Stimulated activated CD4-positive, alpha-beta T cell treated with anti-CD3 and anti-CD28 coated beads, Interleukin-12 subunit alpha, Interleukin-12 subunit beta, amount 100 ng/mL, for 4 hours (primary cell): ENCODE measurements at places on chromosomes 6 and 20.

DNA sequence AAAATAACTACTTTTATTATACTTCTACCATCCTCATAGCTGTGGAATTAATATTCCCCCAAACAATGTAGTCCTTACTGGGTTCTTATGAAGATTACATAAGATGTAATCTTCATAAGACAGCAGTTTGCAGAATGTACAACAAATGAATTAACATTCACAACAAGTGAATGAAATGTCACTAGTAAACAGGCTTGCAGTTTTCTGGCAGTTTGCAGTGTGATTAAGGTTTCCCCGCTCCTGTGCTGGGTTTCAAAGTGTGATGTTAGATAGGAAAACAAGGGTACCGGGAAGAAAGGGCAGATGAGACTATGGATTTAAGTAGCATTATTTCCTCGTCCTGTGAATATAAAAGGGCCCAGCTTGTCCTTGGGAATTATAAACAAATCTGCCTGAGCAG lies 22.5 kb downstream of the ARFGEF3 start:
- no peak for DNase-seq

GRCh38 chr6:3383525-3383924 lies 73.3 kb downstream of the SLC22A23 start:
- no peak for DNase-seq

- DNase-seq: no peak
Observed at GRCh38 chr6:129835691-129836090, 25.4 kb downstream of the TMEM244 start.

- DNase-seq: no peak
Observed at GRCh38 chr6:44660561-44661220, 273.2 kb downstream of the CDC5L start.

GRCh38 chr6:23327621-23328020 lies 758.3 kb downstream of the HDGFL1 start:
- DNase-seq: no peak

GRCh38 chr6:159464816-159465215 lies 228.2 kb downstream of the SOD2 start:
- DNase-seq: no peak

DNA sequence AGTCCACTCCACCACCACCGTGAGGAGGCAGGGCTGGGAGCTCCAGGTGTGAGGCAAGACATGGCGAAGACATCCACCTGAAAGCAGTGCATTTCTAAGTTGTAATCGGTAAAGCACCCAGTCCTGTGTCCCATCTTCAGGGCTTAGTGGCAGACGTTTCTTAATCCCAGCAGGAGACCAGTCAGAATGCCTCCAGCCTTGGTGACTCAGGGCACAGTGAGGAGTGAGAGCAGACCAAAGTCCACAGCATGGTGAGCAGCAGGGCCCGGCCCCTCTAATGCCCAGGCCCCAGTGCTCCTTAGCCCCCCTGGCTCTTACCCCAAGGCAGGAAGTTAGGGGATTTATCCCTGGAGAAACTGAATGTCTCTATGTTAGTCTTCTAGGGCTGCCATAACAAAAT lies 183.9 kb downstream of the SYNDIG1 start:
- DNase-seq: no peak

- DNase-seq: no peak
Observed at GRCh38 chr20:58634059-58634458, 17.0 kb upstream of the STX16 start.

DNA sequence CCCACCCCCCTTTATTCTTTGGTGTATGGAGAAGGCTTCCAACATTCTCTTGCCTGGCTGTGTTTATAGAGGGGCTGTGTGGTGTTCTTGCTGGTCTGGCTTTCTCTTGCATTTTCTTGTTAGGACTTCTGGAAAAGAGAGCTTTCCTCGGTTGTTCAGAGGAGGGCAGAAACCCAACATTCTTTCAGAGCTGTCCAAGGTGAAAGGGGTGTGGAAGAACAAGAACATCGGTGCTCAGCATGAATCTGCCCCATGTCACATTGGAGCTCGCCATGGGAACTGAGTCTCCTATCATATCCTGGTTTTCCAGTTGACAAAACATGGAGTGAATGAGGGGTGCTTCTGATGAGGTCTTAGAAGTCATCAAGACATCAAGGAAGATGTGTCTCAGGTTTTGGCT lies 281.8 kb downstream of the RNF144B start:
- no peak for DNase-seq

DNA sequence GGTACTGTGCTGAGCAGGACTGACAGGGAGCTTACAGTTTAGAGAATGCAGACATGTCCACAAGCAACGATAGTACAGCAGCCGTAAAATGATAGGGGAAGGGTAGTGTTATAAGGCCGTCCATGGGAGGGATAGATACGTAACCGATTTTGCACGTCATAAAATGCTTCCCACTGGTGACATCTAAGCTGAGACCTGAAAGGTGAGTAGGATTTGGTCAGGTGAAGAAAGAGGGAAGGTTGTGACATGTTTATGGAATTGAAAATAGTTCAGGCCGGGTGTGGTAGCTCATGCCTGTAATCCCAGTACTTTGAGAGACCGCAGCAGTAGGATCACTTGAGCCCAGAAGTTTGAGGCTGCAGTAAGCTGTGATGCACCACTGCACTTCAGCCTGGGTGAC lies 25.6 kb downstream of the SNX9 start:
- DNase-seq: no peak

DNA sequence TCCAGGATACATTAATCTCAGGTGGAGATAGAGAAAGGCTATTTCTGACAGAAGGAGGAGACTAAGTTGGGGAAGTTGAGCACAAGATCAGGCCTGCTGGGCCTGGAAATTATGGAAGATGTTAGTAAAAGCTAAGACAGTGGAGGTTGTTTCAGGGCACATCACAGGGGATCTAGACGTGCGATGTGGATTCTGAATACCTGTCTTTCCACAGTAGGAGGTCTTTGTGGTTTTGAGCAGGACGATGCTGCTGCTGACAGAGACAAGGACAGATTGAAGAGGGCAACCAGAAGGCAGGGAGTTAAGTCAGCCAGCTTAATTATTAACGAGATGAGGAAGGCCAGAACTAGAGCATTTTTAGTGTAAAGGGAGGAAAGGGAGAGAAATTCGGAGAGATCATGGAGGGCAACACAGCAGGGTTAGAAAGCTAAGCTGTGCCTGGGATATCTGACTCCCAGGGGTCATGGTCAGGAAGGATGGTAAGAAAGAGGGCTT lies 384.9 kb downstream of the MAFB start:
- DNase-seq: no peak

- no peak for DNase-seq
Observed at GRCh38 chr20:58702859-58703648, 10.5 kb downstream of the NPEPL1 start.

- no peak for DNase-seq
Observed at GRCh38 chr6:73985891-73986290, 289.9 kb downstream of the CD109 start.

DNA sequence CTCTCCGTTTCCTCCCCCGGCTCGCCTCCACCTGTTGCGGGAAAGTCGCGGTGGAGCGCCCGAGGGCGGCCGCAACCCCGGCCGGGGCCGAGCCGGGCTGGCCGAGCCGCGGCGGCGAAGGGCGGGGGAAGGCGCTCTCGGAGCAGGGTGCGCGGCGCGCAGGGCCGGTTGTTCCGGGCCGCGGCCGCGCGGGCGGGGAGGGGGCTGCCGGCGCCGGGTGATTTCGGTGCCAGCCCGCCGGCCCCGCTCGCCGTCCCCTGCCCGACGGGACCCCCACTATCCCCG lies 235 bp downstream of the MAP7 start:
- no peak for DNase-seq

DNA sequence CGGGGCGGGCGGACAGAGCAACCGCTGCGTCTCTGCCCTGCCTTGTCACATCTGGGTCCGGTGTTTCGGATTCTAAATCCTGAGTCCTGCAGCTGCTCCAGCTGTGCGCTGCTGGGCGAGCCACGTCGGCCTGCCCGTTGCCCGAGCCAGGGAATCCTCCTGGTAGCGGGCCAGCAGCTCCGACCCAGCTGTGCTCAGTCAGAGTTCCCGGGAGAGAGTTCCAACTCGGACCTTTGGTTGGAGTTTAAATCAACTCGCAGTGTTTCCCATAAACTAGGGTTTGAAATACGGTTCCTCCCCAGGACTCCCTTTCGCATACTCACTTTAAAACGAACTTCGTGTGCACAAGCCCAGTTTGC lies 315 bp upstream of the PDE10A start:
- DNase-seq: no peak

- no peak for DNase-seq
Observed at GRCh38 chr20:55446301-55446700, 559.0 kb downstream of the CBLN4 start.

DNA sequence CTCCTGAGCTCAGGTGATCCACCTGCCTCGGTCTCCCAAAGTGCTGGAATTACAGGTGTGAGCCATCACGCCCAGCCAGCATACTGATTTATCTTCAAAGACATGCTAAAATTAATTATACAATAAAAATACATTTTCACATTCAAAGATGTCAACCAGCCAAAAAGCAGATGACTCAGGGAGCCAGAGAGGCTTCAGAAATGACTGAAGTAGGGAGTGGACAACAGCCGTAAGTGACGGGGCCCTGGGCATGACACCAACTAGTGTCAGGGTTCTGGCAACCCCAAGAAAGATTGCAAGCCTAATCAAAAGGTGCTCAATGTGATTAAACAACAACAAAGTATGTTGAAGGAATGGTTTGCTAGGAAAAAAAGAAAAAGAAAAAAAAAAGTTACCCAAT lies 28.4 kb downstream of the GPLD1 start:
- no peak for DNase-seq

DNA sequence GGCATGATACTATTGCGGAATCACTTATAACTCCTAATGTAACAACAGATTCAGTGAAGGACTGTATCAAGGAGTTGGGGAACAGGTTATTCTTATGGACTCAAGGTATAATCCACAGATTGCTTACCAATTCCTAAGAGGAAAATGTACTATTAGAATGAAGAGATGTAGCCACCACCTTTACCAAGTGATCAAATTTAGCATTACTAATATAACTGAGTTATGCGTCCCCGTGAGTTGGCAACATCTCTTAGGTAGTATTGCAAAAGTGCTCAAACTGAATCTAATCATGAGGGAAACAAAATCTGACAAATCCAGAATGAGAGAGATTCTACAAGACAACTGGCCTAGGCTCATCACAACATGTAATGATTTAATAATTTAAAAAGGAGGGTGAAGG lies 777 bp upstream of the SNRNP48 start:
- DNase-seq: no peak

DNA sequence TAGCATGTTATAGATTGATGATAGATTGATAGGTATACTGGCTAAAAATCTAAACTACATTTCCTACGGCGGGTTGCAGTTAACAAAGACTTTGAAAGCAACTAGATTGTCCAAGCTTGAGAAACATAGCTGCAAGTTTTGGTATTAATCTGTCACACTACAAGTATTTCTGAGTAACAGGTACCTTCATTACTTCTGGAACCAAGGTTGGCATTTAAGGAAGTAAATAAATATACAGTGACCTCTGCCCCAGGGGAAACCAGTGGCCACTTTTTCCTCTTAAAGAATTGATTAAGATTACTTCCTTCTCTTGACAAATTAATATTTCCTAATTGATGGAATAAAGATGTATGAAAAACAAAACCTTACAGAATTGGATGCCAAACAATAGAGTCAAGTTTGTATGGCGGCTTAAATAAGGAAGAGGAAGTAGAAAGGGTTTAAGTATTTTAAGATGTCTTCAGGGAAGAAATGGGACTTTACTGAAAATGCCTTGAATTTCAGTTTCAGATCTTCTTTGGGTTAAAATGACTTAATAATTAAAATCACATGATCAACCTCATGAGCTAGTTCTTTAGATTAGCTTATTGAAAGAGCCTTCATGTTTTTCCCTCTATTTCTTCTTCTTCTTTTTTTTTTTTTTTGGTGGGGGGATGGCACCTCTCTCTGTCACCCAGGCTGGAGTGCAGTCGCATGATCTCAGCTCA lies 132.8 kb downstream of the DOK5 start:
- no peak for DNase-seq

DNA sequence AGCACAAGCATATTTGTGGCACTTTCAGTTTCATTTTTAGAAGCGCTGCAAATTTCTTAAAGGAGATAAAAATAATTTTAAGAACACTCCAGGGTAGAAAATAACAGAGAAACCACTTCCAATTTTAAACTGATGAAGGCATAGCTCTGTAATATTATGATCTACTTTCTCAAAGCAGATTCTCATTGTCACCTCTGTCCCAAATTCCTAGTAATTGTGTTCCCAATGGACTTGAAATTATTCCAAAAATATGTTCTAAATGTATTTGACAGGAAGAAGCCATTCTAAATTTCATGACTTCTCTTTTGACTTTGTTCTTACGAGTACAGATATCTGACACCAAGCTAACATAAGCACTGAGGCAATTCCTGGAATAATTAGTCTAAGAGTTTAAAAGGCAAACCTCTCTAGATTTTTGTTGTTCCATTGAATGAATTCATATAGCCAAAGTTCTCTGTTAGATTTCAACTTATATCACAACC lies 140.2 kb upstream of the CARMIL1 start:
- DNase-seq: no peak

GRCh38 chr6:40891686-40892085 lies 147.3 kb downstream of the UNC5CL start:
- DNase-seq: no peak

- no peak for DNase-seq
Observed at GRCh38 chr6:37615564-37616340, 81.9 kb downstream of the MDGA1 start.

DNA sequence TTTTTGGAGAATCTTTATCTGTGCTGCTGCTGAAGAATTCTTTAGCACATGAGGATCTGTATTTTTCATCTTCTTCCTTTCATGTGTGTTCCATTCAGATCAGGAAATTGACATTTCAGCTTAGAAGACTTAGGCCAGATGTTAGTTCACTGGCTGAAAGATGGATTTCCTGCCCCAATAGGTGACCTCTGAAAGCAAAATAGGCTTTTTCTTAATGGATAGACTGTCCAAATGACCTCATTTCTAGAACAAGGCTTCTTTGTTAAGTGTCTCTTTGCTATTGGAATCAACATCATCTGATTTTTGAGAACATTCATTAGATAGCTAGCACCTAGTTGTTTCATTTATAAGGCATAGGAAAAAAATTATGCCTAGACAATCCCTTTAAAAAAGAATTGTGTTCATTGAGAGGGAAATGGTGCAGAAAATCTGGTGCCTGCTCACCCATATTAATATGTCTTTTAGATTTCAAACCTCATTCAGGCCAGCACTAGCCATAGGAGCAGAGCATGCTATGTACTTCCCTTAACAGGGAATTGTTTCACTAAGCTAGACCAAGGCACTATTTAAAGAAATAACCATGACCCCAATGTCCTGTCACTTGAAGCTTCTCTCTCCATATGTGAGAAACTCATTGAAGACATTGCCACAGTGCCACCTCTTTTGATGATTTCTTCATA lies 13.6 kb upstream of the SASH1 start:
- no peak for DNase-seq
